ENCODE measurements at places on chromosomes 3 and 15.

GRCh38 chr3:95464346-95464745, 1350.0 kb upstream of the EPHA6 start:
- no peak for DNase-seq

GRCh38 chr3:38268522-38268921, 2.9 kb downstream of the SLC22A13 start:
- DNase-seq = no peak

- DNase-seq = no peak
Measured at GRCh38 chr3:101530686-101531047, 17.7 kb upstream of the SENP7 start.

- no peak for DNase-seq
Measured at GRCh38 chr3:39146083-39146501, 7.3 kb downstream of the CSRNP1 start.

- DNase-seq = no peak
Measured at GRCh38 chr3:122975163-122975923, 52.2 kb downstream of the SEMA5B start.

DNA sequence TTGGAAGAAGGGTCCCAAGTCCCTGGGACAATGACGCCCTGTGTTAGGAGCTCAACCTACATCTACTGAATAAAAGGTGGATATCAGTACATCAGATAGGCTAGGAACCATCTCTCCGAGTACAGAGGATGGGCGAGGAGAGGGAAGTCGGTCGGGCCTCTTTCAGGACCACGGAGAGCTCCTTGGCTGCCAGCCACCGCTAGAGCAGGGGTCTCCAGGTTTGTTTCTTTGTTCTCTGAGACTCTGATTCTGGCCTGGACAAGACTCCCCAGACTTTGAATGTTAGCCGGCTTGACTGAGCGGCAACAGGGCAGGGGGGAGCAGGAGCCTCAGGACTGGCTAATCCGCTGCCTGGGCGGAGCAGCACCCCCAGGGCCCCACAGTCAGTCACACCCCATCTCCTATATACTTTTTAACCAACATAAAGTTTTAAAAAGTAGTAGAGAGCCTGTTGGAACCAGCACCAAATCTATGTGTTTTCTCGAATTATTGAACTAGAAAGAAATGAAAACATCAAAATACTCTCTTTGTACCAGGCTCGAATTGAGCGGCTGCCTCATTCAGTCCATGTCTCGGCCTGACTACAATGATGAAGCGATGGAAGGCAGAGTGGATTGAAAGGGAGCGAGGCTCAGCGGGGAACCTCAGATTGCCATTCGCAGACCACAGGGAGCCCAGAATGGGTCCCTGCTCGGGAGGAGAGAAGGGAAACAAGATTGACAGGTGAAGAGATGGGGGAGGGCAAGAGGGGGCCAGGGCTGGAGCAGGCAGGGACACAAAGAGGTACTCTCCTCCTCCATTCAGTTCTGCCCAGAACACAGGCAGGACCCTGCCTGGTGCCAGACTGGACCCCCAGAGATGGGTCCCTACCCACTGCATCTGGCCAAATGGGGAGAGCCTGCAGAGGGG, 131.6 kb downstream of the TPRA1 start:
- no peak for DNase-seq

DNA sequence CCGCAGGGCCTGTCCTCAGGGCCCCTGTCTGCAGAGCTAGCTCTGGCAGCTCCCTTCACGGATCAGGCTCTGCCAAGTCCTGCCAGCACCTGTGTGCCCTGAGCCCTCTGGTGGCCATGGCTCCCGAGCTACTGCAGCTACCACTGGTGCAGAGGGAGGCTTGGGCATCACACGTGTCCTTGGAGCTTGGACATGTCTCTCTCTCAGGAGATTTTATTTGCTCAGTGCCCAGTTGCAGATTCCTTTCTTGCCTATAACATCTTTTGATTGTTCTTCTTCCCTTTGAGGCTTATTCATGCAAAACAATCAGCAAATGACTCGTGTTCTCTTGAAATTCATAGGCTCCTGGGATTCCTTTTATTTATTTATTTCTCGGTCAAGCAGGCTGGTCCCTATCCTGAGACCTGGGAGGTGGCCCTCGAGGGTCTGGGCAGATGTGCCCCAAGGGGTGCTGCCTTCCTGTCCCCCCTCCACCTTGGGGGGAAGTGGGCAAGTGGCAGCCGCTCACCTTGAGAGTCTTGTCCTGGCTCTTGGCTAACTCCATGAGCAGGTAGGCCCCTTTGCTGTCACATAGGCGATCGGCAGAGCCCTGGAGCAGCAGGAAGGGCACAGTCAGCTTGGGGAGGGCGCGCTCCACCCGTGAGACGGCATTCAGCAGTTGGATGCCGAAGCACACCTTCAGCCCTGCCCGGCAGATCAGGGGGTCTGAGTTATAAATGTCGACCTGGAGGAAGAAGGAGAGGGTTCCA, 21.9 kb downstream of the ABTB1 start:
- DNase-seq = peak; percentile 80

- no peak for DNase-seq
Measured at GRCh38 chr3:10447527-10448260, 57.7 kb downstream of the ATP2B2 start.

DNA sequence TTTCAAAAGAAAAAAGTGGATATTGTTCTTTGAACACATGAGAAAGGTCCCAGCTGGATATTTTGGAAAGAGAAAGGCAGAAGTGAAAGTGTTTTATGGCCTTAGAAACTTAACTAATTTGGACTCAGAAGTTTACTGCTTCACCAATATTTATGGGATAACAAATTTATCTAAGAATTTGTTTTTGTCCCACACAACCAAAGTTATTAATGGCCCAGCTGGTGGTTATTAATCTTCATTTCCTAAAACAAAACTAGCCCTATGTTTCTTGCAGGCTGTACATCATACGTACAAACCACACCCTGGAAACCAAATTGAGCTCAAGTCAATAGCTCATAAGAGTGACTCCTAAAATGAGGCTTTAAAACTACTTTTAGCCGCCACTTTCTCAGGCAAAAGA, 372.9 kb upstream of the LMCD1 start:
- DNase-seq = no peak

- DNase-seq = no peak
Measured at GRCh38 chr3:82509106-82509842, 747.8 kb upstream of the GBE1 start.

- DNase-seq = no peak
Measured at GRCh38 chr15:38490242-38490922, 36.5 kb downstream of the FAM98B start.

DNA sequence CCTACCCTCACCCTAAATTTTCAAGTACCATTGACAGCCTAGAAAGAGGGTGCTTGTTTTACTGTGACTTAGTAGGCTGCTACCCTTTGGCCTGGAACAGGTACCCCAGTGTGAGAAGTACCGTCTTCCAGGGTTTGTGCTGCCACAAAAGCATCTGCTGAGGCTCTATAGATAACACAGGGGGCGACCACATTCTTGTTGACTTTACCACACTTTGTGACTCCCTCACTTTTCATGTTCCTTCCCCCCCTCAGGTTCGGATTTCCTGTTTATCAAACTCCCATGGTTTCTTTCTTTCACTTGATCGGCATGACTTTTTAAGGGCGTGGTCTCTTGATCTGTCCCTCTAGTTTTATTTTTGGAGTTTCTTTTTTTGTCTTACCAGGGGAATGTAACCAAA, 23.5 kb downstream of the EXOG start:
- DNase-seq = no peak

- peak; percentile 70 for DNase-seq
Measured at GRCh38 chr15:74489518-74490338, 28.8 kb upstream of the UBL7 start.

DNA sequence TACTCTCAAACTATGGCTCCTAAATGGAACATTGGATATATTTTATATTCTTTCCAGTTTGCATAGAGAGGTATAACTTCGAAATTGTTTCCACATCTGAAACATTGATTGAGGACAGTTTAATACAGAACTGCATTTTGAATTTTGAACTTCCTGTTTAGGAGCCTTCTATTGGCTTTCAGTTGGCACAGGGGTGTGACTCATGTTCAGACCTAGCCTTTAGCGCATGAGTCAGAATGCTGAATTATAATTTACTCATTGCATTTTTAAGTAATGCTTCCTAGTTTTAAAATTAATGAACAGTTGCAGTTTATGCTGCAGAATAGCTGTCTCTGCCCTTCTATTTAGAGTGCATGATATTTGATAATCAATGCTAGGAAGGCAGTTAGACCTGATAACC, 751.7 kb downstream of the CADM2 start:
- no peak for DNase-seq

DNA sequence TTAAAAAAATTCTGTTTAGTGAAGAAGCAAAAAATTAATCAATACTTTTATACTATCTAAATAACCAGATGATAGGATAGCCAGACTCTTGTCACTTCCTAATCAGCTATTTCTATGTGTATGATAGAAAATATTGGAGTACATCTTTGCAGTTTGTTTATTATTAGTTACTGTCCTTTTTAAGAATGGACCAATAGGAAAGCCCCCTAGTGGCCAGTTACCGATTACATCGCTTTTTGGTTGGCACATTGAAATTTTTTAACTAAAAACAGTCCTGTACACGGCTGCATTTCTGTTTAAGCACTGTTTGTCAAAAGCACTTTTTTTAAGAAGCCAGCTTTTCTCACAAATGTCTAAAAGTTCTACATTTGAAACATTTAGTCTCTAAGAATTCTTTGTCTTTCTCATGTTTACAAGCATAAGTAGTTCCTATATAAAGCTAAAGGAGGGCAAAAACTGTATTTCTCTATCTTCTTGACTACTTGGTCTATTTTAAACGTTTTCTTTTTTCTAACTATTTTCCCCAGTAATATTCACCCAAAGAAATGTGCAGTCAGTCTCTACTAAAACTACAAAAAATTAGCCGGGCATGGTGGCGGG, 253.2 kb upstream of the LRTM1 start:
- DNase-seq = peak; percentile 13

GRCh38 chr3:126684218-126684751, 19.8 kb upstream of the CHCHD6 start:
- DNase-seq = peak; percentile 23

- DNase-seq = no peak
Measured at GRCh38 chr3:50167069-50167840, 12.1 kb downstream of the SEMA3F start.

GRCh38 chr15:77895742-77896141, 181.8 kb downstream of the TBC1D2B start:
- no peak for DNase-seq

- peak; percentile 0 for DNase-seq
Measured at GRCh38 chr3:32257641-32258438, 19.4 kb downstream of the CMTM8 start.

DNA sequence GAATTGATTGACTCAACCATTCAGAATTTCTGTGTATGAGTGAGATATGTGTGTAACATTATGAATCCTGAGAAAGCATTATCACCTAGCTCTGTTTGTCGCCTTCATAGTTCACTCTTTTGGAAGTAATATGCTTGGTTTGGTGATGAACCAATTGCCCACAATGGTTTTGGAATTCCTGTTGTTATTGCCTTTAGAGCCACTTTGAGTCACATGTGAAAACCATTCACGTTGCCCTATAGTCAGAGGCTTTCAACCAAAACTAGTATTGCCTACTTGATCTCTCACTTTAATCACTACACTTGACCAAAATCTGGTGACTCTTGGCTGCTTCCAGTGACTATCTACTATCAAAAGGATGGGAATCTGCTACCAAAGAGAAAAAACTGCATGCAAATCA, 78.2 kb upstream of the FLNB start:
- DNase-seq = no peak

DNA sequence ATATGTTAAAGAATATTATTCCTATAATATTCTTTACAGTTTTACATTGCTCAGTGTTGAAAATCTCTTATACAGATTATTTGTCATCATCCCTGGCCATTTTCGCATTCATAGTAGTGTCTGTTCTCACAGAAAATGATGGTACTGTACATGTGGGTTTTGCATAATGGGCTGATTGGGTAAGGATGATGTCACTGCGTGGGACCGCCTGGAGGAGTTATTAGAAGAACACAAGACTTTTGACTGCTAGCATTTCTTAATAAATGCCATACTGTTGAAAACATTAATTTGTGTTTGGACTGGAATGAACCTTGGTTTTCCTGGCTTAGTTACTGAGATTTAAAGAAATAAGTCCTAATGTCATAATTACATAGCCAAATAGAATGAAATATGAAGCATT, 20.3 kb downstream of the LRCH3 start:
- DNase-seq = no peak

DNA sequence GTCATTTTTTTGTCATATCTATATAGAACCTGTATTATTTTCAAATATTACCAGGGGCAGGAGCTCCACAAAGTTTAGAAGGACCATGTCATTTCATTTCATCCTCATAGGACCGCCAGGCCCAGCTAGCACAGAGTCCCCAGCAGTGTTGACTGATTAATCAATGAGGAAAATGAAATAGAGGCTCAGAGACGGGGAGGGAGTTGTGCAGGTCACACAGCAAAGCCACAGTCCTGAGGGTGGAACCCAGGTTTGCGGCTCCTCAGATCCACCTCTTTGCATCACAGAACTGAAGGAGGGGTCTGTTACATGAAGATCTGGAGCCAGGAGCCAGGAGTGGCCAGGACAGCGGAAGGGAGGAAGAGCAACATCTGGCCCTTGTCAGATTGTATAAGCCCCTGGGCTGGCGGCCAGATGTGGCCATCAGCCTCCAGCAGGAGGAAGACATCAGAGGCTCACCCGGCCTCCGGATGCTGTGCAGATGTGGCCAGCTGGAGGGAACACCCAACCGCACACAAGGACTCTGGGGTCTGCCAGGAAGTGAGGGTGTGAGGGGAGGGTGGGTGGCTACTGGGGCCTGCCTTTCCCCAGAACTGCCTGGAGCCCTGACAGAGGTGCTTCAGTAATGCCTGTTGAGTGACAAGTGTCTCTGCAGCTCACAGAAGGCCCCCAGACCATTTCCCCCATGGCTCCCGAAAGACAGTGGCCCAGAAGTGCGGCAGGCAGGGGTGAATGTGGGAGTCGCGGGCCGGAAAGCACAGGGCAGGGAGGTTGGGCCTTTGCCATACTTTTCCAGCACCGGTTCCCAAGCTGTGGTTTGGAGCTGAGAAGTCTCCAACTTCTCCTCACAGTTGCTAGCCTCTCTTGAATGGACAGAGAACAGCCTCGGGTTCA, 21.3 kb downstream of the EFCC1 start:
- no peak for DNase-seq

DNA sequence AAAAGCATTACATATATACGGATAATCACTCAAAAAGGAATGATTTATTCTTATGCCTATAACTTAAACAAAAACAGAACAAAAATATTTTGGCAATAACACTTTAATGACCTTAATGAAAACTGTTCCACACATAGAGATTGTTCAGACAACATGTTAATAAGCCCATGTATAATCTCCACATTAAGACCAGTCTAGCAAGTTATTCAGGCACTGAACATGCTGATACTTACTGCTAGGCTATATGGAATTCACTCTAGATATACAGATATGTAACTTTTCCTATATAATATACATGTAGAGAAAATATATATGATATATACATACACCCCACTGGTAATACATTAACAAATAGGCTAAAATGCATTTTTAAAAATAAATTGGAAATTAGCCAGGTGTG, 43.8 kb upstream of the USP50 start:
- DNase-seq = no peak

GRCh38 chr15:47991357-47991756, 129.4 kb upstream of the SLC24A5 start:
- no peak for DNase-seq
